ENCODE measurements at places on chromosomes 11 and 22. TPM values are rescaled to one million over a fixed set of nuclear protein-coding genes. Genes with fewer than 3 reads are reported as not detected.

Gene SMC1B
- total RNA-seq, result not detected

DNA sequence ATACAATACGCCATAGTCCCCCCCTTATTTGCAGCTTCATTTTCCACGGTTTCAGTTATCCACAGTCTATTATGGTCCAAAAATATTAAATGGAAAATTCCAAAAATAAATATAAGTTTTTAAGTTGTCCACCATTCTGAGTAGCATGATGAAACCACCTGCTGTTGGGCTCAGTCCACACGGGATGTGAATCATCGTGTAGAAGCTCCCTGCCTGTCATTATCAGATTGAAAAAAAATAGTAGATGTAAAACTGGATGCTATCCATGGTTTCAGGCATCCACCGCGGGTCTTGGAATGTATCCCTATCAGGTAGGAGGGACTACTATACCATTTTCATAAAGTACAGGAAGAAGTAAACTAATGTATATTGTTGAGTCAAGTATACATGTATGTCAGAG is 127.4 kb downstream of the TTC17 start:
- H3K4me1 ChIP-seq, result no peaks in the 10 kb centered on the region
- no peaks in the 10 kb centered on the region for H3K36me3 ChIP-seq
- no peak overlapping the region for H3K4me3 ChIP-seq
- DNase-seq, result no peak
- no peaks in the 10 kb centered on the region for H3K27me3 ChIP-seq

- H3K27me3 ChIP-seq, result no peaks in the 10 kb centered on the region
- H3K4me3 ChIP-seq, result no peak overlapping the region
- no peak overlapping the region for H3K27ac ChIP-seq
- DNase-seq, result no peak
- no peaks in the 10 kb centered on the region for H3K4me1 ChIP-seq
- H3K36me3 ChIP-seq, result no peaks in the 10 kb centered on the region
Measured at GRCh38 chr11:120153221-120153620, 15.3 kb upstream of the TRIM29 start.

Gene CARD16
- not detected for total RNA-seq

- no peak for DNase-seq
- H3K27ac ChIP-seq, result no peak overlapping the region
- H3K4me3 ChIP-seq, result no peak overlapping the region
- H3K36me3 ChIP-seq, result no peaks in the 10 kb centered on the region
- no peaks in the 10 kb centered on the region for H3K4me1 ChIP-seq
Measured at GRCh38 chr11:113349528-113349927, 35.1 kb downstream of the TTC12 start.

DNA sequence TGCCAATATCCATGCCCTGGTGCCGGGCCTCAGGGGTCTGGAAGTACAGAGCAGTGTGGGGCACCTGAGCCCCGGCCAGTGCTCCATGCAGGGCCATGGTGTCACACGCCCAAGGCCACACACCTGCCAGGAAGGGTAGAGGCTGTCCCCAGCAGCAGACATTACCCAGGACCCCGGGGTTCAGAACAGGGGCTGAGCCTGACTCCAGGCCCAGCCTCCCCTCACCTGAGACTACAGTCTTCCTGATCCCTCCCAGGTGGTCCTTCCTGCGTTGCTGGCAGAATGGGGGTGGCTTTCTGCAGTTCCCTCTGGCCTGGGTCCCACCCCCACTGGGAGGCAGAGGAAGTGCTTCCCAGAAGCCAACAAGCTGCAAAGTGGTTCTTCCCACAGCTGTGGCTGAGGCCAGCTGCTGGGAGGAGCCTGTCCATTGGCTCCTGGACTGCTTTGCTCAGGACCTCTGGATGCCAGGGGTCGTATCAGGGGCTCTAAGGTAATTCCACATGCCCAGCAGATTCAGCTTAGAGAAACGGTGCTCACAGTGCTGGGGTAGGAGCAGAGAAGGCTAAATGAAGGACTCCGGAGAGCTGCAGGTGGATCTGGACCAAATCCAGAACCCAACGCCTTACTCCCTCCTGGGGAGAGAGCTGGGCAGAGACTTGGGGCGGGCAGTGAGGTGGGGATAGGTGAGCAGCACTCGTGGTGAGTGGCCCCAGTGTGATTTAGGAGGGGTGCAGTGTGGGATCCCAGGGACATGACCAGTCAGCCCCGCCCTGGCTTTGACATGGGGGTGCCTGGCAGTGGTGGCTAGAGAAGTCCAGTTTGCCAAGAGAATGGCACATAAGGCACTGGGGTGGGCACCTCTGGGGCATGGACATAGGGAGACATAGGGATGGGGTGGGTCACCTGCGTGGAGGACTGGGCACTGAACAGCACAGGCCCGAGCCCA is 12.6 kb downstream of the TCIRG1 start:
- H3K27ac ChIP-seq, result no peak overlapping the region
- H3K4me3 ChIP-seq, result no peak overlapping the region
- H3K36me3 ChIP-seq, result no peaks in the 10 kb centered on the region
- no peaks in the 10 kb centered on the region for H3K27me3 ChIP-seq
- no peak for DNase-seq

Gene HEPHL1
- not detected for total RNA-seq

Gene ZC3H7B
- 14.1 TPM for total RNA-seq

- H3K4me3 ChIP-seq, result no peak overlapping the region
- no peaks in the 10 kb centered on the region for H3K4me1 ChIP-seq
- no peaks in the 10 kb centered on the region for H3K27me3 ChIP-seq
- no peak overlapping the region for H3K27ac ChIP-seq
- no peak for DNase-seq
- H3K36me3 ChIP-seq, result no peaks in the 10 kb centered on the region
Measured at GRCh38 chr11:90468923-90469322, 246.1 kb upstream of the CHORDC1 start.

Gene SLC35C1
- total RNA-seq, result 12.7 TPM

Gene LIF
- 3.0 TPM for total RNA-seq

GRCh38 chr11:58254936-58255335 is 13.1 kb downstream of the OR10W1 start:
- no peak for DNase-seq
- no peak overlapping the region for H3K4me3 ChIP-seq
- no peaks in the 10 kb centered on the region for H3K4me1 ChIP-seq
- H3K27ac ChIP-seq, result no peak overlapping the region
- H3K36me3 ChIP-seq, result no peaks in the 10 kb centered on the region
- H3K27me3 ChIP-seq, result no peaks in the 10 kb centered on the region

DNA sequence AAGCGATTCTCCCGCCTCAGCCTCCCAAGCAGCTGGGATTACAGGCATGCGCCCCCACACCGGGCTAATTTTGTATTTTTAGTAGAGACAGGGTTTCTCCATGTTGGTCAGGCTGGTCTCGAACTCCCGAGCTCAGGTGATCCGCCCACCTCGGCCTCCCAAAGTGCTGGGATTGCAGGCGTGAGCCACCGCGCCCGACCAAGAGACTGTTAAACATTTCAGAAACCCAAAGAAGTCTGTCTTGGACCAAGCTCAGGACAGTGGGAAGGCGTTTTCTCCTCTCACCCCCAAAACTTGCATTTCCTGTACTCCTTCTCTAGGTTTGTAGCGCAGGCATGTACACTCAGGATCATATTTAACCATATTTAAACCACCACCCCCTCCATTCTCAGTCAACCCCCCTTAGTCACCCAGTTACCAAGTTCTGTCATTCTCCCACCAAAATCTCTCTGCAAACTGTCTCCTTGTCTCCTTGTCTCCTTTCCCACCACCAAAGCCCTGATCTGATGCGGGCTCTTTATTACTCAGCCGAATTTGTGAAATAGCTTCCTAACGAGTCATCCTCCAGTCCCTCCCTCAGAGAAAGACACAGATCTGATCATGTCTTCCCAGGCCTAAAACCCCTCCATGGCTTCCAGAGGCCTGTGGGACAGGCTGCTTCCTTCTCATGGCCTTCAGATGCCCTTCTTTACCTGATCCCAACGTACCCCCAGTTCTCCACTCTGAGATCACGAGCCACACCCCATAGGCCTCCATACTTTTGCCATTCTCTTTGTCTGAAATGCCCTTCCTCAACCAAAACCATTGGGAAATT is 29.0 kb upstream of the CREB3L1 start:
- no peaks in the 10 kb centered on the region for H3K4me1 ChIP-seq
- H3K36me3 ChIP-seq, result no peaks in the 10 kb centered on the region
- no peak overlapping the region for H3K27ac ChIP-seq
- no peaks in the 10 kb centered on the region for H3K27me3 ChIP-seq
- DNase-seq, result no peak

DNA sequence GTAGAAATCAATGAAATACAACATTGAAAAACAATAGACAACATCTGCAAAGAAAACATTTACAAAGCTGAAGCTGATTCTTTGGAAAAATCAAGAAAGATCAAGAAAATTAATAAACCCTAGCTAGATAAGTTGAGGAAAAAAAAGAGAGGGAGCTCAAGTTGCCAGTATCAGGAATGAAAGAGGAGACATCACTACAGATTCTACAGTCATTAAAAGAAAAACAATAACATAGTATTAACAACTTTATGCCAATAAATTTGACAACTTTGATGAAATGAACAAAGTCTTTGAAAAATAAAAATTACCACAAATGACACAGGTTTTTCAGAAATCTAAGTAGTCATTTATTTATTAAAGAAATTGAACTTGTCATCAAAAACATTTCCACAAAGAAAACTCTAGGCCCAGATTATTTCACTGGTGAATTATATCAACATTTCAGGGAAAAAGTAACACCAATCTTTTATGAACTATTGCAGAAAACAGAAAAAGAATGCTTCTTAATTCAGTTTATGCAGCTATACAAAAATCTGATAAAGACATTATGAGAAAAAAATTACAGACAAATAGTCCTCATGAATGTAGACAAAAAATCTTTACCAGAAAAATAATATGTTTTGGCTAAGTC is 39.2 kb downstream of the POU2AF1 start:
- no peak for DNase-seq
- H3K4me1 ChIP-seq, result no peaks in the 10 kb centered on the region
- H3K27ac ChIP-seq, result no peak overlapping the region
- no peak overlapping the region for H3K4me3 ChIP-seq

DNA sequence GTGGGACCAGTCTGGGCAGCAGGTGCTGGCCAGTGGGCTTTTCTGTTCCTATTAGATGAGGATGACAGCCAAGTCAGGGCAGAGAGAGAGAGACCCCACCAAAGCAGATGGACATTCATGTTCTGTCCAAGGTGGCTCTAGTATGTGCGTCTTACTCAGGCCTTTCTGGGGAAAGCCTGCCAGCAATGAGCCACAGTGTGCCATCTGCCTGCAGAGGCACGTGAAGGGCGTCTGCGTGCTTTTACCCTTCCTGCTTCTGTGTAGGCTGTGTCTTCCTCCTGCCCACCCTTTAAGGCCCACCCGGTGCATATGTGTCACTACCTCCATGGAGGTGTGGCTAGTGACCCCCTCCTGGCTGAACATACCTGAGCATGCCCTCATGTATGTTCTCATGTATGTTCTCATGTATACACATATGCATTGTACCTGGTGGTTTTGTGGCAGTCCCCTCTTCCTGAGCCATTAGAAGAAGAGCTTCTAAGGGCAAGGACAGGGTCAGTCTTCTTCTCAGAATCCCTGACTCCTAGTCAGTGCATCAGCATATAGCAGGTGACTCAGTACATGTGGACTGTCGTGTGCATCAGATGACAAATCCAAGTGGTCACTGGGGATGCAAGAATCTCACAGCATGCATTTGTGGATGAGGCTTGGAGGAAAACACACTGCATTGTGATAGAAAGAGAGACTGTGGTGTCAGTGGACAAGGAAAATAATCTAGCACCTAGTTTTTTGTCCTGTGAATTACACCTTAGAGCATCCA is 90.4 kb upstream of the YWHAH start:
- no peaks in the 10 kb centered on the region for H3K36me3 ChIP-seq
- no peaks in the 10 kb centered on the region for H3K4me1 ChIP-seq
- DNase-seq, result no peak
- no peak overlapping the region for H3K27ac ChIP-seq
- no peak overlapping the region for H3K4me3 ChIP-seq
- no peaks in the 10 kb centered on the region for H3K27me3 ChIP-seq

All from uterus (tissue), 4 donors.